ENCODE measurements at places on chromosomes 2 and 18.

- DNase-seq = no peak
Measured at GRCh38 chr2:142170847-142171246, 40.0 kb upstream of the LRP1B start.

DNA sequence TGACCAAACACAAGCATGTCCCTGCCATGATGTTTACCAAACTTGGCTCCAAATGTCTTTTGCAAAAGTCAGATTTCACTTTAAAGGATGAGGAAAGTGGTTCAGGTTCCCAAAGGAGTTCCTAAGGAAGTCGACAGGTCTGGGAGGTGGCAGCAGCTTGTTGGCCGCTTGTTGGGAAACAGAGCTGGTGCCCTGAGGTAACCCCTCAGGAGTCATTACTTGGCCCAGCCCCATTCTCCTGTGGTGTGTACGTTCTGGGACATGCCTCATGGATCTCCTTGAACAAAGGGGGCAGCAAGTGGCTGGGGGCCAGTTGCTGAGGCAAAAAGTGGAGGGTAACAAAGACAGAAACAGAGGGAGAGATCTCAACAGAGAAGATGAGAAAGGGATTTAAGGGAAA, 10.9 kb downstream of the TMBIM1 start:
- DNase-seq = no peak

GRCh38 chr2:27135478-27135955, 1.1 kb upstream of the PREB start:
- DNase-seq = no peak

DNA sequence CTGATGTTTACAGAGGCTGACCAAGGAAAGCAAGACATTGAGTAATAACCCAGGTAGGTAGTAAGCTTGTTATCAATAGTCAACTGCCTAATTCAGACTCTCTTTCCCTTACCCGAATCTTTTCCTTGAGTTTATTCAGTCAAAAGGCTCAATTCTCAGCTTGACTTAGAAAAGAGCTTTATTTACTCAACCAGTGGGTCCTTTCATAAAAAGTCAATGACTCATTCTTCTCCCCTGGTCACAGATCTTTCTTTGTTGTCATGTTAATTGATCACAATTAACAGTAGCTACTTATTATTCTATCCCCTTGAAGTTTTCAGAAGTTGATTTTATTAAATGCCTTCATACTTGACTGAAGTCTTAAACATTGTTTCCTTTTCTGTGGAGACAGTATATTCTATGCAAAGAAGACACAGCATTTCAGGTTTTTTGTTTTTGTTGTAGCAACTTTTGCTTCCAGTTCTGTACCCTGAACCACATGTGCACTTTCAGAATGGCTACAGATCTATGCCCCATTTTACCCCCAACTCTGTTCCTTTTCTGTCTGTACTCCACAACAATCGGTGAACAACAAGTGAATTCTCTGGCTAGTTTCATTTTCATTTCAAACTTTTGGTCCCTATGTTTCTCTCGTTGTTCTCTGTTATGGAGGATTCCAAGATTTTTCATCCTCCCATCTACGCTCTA, 428.3 kb downstream of the NCKAP5 start:
- no peak for DNase-seq

DNA sequence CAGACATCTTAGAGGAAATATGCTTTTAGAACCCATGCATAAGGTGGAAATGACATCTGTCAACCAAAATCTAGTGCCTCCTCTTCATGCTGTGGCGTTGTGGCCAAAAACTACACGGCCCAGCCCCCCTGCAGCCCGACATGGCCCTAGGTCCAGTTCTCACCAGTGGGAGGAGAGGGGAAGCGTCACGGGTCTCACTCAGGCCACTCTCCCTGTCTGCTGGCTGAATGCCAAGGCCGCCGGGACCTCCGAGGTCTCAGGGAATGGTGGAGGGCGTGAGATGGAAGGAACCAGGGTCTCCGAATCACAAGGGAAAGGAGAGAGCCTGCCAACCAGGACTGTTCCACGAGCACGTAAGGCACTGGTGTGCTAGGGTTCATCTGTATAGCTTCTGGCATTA, 361.0 kb downstream of the ANAPC1 start:
- DNase-seq = no peak

DNA sequence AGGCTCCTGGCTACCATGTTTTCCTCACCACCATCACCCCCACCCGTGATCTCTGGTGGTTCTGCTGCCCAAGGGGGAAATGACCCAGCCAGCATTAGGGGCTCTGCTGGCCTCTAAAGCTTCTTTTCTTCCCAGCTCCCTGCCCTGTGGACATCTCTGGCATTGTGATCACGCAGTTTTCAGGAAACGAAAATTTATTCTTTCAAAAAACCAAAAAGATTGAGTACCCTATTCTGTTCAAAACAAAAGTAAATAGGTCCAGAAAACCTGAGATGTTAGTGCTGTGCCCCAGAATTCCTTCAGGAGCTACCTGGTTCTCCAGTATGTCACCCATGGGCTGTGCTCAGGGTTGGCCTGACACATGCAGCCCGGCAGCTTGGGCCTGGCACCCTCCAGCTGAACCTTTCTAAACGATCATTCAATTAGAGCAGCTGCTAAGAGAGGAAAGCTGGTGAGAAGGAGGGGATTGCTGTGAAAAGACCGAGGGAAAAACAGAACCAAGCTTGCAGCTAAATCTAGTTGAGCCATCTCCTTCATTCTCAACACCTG, 157.5 kb downstream of the MGAT5 start:
- DNase-seq = no peak

- no peak for DNase-seq
Measured at GRCh38 chr2:149038442-149039212, at the start of gene LYPD6B. TSS of gene LYPD6B (plus strand) at chr2:149038699. CDS start at chr2:149130949, 92,250 bp downstream.

All from activated CD8-positive, alpha-beta memory T cell treated with anti-CD3 and anti-CD28 coated beads for 4 hours (primary cell).